Activated gamma-delta T cell treated with anti-CD3 and anti-CD28 coated beads, Interleukin-2, amount 50 U/mL, for 16 hours (primary cell): ENCODE measurements at places on chromosomes 7 and 10.

DNA sequence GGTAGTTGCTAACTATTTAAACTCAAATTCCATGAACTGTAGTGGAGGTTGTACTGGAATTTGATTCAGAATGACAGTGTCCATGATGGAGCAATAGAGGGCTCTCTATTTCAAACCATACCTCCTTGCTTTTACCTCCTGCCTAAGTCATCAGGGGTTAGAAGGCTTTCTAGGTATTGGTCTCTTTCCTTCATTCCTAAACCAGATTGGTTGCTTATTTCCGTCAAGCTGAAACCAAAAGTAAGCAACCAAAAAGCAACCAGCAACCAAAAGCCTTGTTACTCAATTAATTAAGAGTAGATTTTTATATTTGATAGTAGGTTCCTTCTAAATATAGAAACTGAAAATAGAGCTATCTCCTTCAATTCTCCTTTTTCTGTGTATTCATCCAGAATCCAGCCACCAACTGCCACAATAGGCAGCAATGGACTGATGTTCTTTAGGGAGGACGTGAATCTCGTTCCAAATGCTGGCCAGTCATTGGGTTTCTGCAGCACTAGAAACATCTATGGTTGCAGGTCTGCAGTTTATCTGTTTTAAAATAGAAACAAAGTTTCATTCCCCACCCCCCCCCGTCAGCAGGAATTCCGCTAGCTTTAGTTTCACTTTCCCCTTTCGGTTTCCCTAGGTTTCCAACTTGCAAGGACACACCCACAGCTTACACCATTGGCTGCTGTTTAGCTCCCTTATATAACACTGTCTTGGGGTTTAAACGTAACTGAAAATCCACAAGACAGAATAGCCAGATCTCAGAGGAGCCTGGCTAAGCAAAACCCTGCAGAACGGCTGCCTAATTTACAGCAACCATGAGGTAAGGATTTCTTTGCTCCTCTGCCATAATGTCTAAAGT, at the start of gene IFIT1:
Gene IFIT1, plus strand, starts transcription at position 717 of the 850 bp plus-strand sequence. Its CDS starts 90 bp downstream, at position 807.
- no peak for DNase-seq

GRCh38 chr10:33719005-33719703, 384.7 kb upstream of the NRP1 start:
- no peak for DNase-seq

DNA sequence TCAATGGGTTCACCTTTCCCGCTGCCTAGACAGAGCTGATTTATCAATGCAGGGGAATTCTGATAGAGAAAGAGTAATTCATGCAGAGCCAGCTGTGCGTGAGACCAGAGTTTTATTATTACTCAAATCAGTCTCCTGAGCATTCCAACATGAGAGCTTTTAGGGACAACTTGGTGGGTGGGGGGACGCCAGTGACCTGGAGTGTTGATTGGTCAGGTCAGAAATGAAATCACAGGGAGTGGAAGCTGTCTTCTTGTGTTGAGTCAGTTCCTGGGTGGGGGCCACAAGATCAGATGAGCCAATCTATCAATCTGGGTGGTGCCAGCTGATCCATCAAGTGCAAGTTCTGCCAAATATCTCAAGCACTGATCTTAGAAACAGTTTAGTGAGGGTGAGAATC, 99.0 kb upstream of the CAV2 start:
- no peak for DNase-seq

DNA sequence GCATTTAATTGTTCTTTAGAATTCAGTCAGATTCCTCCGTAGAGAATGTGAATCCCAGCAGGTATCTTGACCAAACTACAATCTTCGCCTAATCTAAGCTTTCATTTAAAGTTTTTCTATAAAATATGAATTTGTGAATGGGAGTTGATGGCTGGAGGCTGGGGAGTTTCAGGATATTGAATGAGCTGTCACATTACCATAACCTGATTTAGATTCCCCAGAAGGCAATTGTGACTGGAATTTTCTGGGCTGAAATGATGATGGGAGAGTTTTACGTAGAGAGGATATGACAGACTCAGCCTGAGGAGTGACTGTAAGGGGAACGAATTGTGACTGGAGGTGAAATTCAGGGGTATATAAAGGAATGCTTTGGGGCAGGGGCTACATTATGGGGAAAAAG, 411.7 kb upstream of the FZD8 start:
- DNase-seq: no peak

DNA sequence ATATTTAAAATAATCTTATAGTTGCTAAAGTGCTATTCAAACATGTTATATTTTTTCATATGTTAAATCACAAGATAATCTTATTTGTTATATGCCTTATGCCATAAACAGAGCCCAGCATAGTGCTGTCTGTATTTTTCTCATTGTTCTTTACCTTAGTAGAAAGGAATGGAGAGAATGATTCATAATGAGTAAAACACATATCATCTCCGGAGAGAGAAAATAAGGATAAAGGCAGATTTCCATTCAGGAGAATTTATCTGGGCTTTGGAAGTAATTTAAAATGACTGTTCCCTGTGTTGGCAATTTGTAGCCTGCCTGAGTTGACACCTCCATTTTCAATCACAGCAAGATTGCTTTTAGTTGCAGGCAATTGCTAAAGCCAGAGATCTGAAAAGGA, 30.2 kb downstream of the CHN2 start:
- no peak for DNase-seq

DNA sequence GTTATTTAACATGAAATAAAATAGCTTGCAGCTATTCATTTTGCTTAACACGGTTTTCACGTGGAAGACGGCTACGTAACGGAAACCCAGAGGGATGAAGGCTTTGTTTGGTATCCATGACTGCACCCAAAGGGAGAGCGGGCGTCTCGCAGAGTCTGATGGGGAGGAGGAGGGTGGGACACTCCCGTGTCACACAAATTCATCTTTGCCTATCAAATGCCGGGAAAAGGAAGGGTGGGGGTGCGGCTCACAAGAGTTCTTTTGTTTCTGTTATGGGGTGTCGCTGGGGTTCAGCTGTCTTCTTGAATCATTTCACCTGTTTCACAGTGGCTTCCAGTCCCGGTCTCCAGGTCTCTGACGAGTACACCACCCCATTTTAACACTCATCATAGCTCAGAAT, 108.5 kb downstream of the ZRANB1 start:
- no peak for DNase-seq

- DNase-seq: no peak
These were observed 142.3 kb upstream of the HPS1 start for GRCh38 chr10:98589007-98589406.

- no peak for DNase-seq
These were observed 35.9 kb upstream of the AP5Z1 start for GRCh38 chr7:4739528-4739992.

- DNase-seq: no peak
These were observed 52.1 kb upstream of the TMEM72 start for GRCh38 chr10:44858988-44859387.

DNA sequence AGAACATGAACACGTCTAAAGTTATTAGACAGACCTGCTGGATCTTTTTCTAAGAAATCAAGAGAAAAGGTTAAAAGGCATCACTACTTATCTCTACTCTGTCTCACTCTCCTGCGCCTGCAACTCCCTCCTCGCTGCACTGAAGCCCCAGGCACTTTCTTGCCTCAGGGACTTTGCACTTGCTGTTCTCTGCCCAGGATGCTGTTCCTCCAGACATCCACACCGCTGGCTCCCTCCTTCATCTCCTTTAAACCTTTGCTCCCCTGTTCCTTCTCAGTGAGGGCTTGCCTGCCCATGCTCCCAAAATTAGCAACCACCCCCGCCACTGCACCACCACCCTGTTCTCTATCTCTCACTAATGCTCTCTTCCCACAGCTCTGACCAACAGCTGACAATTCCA, 87.4 kb downstream of the GOLGA7B start:
- DNase-seq: no peak

DNA sequence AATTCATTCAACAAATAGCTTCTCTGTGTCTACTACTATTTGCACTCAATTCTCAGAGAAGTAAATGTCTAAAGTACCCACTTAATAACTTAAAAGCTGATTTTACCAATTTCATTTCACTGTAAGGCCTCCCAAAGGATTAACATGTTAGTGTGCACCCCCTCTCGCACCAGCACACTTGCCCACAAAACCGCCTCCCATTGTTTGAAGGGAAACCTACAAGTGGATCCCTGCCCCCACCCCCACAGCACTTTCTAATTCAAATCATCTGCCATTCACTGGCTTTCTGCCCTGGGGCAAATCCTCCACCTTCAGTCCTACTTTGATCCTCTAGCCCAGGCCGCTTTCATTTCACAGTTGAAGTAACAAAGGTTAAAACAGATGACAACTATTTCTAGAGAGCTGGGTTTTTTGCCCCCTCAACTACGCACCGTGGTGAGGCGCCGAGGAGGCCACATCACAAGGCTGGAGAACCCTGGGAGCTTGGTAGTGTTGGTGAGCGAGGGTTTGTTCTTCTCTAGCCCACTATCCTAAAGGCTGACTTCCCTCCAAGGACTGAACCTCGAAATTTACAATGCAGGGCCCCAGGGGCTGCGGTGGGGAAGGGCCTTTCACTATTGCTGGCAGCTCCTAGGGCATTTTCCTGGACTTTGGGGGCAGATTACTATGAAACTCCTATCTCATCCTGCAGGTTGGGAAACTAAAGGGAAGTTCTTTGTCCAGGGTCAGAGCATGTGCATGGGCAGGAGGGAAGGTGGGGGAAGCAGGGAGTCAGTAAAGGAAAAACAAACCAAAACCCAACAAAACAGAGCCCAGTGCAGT, 517.4 kb upstream of the ZMIZ1 start:
- no peak for DNase-seq

- DNase-seq: no peak
These were observed 554.2 kb downstream of the TCERG1L start for GRCh38 chr10:130757271-130757670.

DNA sequence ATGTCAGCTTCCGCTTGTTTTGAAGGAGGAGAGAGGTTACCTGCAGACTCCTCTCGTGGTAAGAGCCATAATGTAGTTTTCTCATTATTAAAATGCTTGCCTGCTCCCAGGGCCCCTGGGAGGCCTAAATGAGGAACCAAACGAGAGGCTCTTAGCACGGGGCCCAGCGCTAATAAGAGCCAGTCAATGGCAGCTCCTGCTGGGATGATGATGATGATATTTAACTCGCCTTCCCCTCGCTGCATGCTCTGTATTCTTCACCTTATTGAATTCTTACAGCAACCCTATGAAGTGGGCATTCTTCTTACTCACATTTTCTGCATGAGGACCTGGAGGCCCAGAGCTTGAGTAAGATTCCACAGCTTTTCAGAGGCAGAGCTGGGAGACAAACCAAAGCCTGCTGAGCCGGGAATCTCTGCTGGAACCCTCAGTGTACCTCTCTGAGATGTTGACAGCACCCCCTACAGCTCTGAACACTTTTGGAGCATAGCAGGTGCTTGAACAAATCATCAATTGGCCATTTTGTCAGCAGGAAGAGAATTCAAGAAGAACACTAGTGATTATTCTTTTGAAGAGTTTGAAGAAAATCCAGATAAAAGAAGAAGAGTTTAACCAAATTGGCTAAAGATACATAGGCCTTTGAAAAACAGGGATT, 93.1 kb upstream of the HABP2 start:
- no peak for DNase-seq

DNA sequence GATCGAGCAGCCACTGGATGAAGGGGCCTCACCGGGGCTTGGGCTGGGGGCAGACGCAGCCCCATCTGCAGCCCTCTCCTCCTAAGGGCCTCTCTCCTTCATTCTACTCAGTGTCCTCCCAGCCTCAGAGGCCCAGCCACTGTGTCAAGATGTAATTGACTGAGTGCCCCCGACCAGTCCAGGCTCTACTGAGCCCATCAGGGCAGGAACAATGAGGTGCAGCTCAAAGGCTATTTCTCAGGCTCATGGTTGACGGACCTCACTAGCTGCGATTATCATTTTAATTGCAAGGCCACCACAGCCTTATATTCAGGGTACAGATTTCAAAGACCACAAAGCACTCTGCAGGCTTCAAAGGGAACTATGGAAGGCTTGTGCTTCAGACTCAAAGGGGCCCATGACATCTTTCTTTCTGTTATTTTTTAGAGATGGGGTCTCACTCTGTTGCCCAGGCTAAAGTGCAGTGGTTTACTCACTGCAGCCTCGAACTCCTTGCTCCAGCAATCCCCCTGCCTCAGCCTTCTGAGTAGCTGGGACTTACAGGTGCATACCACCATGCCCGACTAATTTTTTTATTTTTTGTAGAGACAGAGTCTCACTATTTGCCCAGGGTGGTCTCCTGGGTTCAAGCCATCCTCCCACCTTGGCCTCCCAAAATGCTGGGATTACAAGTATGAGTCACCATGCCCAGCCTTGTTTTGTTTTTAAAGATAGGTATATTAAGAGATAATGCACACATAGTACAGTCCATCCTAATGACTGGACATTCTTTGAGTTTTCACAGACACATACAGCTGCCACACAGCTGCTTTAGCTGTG, 23.7 kb downstream of the SLC29A3 start:
- no peak for DNase-seq

GRCh38 chr7:55207436-55208125, 157.6 kb upstream of the LANCL2 start:
- no peak for DNase-seq

- no peak for DNase-seq
These were observed 23.6 kb downstream of the CCNY start for GRCh38 chr10:35359873-35360272.

- no peak for DNase-seq
These were observed 92.4 kb upstream of the TMEM72 start for GRCh38 chr10:44818701-44819127.

DNA sequence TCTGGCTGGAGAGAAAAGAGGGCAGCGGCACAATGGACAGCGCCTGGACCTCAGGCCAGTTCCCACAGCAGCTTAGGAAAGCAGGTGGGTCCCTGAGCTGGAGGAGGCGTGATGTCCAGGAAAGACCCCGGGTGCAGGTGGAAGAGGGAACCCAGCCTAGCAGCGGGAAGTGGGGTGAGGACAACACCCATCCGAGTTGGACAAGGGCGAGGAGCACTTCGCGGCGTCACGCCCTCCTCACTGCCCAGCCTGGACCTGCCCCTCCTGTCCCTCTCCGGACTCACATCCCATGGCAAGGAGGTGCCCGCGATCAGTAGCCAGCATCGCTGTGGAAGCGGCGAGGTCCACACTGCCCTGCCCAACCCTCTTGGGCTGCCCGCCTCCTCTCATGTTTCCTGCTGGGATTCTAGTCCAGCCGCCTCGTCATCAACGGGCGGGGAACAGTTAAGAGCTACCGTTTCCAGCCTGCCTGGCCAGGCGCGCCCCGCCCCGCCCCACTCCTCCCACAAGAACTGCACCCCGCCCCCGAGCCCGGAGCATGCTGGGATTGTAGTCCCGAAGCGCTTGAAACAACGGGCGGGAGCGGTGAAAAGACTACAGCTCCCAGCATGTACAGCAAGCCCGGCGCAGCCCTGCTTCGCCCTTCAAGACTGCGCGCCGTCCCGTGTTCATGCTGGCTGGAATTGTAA, 930.6 kb upstream of the ZNF722 start:
- DNase-seq: no peak

DNA sequence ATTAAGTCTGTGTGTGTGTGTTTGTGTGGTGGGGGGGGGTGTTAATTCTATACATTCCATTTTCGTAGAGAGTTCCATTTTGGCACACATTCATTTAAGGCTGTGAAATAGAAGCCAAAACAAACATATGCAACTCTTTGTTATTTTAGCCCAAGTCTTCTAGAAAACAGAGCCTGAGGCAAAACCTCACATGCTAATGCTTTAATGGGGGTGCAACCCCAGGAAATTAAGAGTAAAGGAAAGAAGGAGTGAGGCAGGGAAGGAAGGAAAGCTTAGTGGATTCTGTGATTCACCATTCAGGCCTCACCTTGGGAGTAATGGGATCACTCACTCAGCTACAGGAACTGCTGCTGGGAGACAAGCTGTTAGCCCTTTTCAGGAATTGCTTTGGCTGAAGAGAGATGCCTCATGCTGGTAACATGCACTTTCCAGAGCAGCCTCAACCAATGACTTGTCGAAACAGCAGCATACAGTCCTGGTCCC, 73.0 kb upstream of the CTTNBP2 start:
- no peak for DNase-seq
